Pancreas (tissue), 10 donors: ENCODE measurements at places on chromosomes 1 and 21. TPM values are rescaled to one million over a fixed set of nuclear protein-coding genes. Genes with fewer than 3 reads are reported as not detected.

DNA sequence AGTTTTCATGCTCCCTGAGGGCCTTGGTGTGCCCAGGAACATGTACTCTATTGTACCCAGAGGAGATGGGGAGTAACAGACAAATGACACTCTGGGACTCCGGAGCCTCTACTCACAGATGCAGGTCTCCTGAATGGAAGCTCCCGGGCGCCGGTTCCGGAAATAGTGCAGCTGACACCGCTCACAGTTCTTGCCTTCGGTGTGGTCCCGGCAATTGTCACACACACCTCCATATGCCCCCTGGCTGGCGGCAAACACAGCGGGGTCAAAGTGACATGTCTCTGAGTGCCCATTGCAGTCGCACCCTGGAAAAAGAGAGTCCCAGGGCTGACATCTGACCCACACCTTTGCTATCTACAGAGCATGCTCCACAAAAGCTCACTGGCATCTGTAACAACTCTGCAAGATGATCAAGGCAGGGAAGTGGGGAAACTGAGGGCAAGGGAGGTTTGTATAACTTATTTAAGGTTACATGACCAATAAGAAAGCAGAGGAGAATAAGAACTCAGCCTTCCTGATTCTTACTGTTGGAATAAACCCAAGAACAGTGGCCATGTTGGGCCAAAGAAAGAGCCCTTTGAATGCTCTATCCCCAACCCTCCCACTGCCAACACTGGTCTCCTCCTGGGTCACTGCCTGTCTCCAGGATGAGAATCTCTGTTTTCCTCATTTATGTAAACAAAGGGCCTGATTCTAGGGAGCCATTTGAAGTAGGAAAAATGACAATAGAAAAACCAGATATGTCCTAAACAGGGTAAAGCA is 22.4 kb downstream of the LAMB3 start:
- no peak for DNase-seq

DNA sequence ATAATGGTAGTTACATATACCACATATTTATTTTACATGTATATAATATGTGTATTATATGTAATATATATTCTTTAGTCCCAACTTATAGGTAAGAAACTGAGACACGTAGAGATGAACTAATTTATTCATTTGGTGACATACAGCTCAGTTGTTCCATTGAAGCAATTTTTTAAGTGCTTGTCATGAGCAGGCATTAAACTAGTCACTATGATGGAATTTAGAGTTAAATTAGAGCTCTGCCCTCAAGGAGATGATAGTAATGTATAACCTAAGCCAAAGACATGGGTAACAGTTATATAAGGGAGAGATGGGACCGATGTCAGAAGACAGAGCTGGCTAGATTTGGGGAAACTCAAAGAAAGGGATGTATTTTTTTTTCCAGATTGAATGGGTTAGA is 83.0 kb downstream of the ST6GALNAC5 start:
- DNase-seq, result no peak

- no peak for DNase-seq
Observed at GRCh38 chr1:109280862-109281261, 2.1 kb downstream of the PSRC1 start.

TXLNA gene
- 26.5 TPM for total RNA-seq

EXTL1 gene
- 0.09 TPM for total RNA-seq
